ENCODE measurements at places on chromosomes 6 and 20.

- H3K4me3 ChIP-seq = no peak overlapping the region
- no peaks in the 10 kb centered on the region for H3K36me3 ChIP-seq
- H3K27ac ChIP-seq = no peak overlapping the region
Observed at GRCh38 chr20:63402860-63403220, 41.7 kb upstream of the CHRNA4 start.

DNA sequence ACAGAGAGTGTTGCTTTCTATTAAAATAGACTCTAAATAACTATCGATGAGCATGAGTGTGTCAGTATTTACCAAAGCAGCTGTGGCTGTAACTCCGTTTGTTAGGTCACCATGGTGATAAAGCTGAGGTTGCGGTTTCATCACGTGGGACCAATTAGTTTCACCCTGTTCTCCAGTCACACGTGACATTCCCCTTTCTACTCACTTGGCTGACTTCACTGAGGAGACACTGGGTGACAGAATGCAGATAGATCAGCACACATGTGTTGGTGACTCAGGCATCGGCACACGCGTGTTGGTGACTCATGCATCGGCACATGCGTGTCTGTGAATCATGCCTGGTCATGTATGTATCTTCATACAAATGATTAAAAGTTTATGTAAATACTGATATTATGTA is 285.4 kb downstream of the THBS2 start:
- no peaks in the 10 kb centered on the region for H3K36me3 ChIP-seq
- no peak overlapping the region for H3K4me3 ChIP-seq
- peak; percentile 50 for DNase-seq
- no peaks in the 10 kb centered on the region for H3K27me3 ChIP-seq
- H3K27ac ChIP-seq = peak overlapping the region; percentile 61

DNA sequence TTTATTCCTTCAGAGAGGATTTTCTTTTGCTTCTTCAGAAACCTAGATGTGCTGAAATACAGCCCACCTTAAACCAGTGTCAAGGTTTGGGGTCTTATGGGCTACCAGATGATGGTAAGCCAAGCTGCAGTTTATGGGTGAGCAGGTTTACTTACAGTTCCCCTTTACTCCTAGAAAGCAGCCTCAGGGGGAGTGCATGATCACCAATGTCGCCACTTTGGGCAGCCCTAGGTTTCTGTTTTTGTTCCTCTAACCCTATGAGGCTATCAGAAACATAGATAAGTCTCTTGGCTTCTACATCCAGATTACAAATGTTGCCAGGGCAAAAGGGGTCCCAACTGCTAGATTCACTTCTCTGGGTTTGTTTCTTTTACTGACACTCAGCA is 67.2 kb downstream of the TRIM27 start:
- DNase-seq = no peak
- H3K4me3 ChIP-seq = no peak overlapping the region
- no peaks in the 10 kb centered on the region for H3K27me3 ChIP-seq

GRCh38 chr6:11367638-11368199 is 135.3 kb upstream of the NEDD9 start:
- H3K36me3 ChIP-seq = no peaks in the 10 kb centered on the region
- H3K4me1 ChIP-seq = peaks cover 59% of the 10 kb centered on the region
- no peak overlapping the region for H3K4me3 ChIP-seq
- DNase-seq = peak; percentile 83

GRCh38 chr20:7378864-7379605 is 561.2 kb downstream of the HAO1 start:
- H3K27me3 ChIP-seq = no peaks in the 10 kb centered on the region
- no peak overlapping the region for H3K27ac ChIP-seq
- H3K4me3 ChIP-seq = no peak overlapping the region
- no peaks in the 10 kb centered on the region for H3K36me3 ChIP-seq
- DNase-seq = no peak

DNA sequence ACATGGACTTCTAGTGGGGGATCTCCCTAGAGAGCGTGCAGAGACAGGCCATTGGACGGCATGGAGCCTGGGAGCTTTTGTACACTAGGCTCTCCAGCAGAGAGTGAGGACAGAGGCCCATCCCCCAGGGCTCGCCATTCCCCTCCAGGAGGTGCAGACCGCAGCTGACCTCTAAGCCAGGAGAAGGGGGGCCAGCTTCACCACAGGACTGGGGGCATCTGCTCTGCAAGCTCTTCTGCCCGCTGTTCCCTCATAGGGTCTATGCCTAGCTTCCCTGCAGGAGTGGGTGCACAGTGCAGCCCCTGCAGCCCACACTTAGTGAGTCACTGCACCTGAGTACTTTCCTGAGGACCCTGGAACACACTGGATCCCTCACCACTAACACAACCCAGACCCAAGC is 94.4 kb downstream of the FHL5 start:
- no peaks in the 10 kb centered on the region for H3K27me3 ChIP-seq
- H3K36me3 ChIP-seq = no peaks in the 10 kb centered on the region
- DNase-seq = no peak
- H3K4me3 ChIP-seq = no peak overlapping the region
- 0 out of 2 replicates have a peak, but pooled peaks cover 3% of the 10 kb centered on the region for H3K4me1 ChIP-seq

GRCh38 chr6:151109869-151110575 is 129.7 kb upstream of the AKAP12 start:
- no peak overlapping the region for H3K4me3 ChIP-seq
- H3K36me3 ChIP-seq = no peaks in the 10 kb centered on the region
- no peak for DNase-seq

DNA sequence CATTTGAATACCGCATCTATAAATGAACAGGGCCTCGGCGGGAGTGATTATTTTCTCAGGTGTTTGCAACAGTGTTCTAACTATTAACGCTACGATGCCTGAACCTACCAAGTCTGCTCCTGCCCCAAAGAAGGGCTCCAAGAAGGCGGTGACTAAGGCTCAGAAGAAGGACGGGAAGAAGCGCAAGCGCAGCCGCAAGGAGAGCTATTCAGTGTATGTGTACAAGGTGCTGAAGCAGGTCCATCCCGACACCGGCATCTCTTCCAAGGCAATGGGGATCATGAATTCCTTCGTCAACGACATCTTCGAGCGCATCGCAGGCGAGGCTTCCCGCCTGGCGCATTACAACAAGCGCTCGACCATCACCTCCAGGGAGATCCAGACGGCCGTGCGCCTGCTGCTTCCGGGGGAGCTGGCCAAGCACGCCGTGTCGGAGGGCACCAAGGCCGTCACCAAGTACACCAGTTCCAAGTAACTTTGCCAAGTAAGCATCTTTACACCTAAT is 70.9 kb downstream of the HFE start:
- H3K36me3 ChIP-seq = no peaks in the 10 kb centered on the region
- H3K4me1 ChIP-seq = peaks cover 6% of the 10 kb centered on the region
- H3K27me3 ChIP-seq = no peaks in the 10 kb centered on the region
- peak overlapping the region; percentile 74 for H3K4me3 ChIP-seq

- H3K36me3 ChIP-seq = no peaks in the 10 kb centered on the region
- H3K4me1 ChIP-seq = peaks cover 14% of the 10 kb centered on the region
- H3K4me3 ChIP-seq = no peak overlapping the region
Observed at GRCh38 chr6:140537834-140538705, 1163.6 kb upstream of the CITED2 start.

DNA sequence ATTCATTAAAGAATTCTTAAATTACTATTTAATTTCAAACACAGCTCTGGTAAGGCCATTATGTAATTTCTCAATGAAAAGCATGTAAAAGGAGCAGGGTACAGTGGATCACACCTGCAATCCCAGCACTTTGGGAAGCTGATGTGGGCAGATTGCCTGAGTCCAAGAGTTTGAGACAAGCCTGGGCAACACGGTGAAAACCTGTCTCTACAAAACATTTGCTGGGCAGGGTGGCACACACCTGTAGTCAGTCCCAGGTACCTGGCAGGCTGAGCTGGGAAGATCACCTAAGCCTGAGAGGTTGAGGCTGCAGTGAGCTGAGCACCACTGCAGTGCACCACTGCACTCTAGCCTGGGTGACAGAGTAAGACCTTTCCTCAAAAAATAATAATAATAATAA is 37.4 kb downstream of the MDN1 start:
- H3K27me3 ChIP-seq = no peaks in the 10 kb centered on the region
- H3K4me3 ChIP-seq = no peak overlapping the region
- H3K36me3 ChIP-seq = peaks cover 5% of the 10 kb centered on the region

- no peak for DNase-seq
- H3K4me1 ChIP-seq = no peaks in the 10 kb centered on the region
- peaks cover 4% of the 10 kb centered on the region for H3K27me3 ChIP-seq
- H3K36me3 ChIP-seq = no peaks in the 10 kb centered on the region
- H3K4me3 ChIP-seq = no peak overlapping the region
Observed at GRCh38 chr20:61730631-61731362, 334.9 kb downstream of the TAF4 start.

DNA sequence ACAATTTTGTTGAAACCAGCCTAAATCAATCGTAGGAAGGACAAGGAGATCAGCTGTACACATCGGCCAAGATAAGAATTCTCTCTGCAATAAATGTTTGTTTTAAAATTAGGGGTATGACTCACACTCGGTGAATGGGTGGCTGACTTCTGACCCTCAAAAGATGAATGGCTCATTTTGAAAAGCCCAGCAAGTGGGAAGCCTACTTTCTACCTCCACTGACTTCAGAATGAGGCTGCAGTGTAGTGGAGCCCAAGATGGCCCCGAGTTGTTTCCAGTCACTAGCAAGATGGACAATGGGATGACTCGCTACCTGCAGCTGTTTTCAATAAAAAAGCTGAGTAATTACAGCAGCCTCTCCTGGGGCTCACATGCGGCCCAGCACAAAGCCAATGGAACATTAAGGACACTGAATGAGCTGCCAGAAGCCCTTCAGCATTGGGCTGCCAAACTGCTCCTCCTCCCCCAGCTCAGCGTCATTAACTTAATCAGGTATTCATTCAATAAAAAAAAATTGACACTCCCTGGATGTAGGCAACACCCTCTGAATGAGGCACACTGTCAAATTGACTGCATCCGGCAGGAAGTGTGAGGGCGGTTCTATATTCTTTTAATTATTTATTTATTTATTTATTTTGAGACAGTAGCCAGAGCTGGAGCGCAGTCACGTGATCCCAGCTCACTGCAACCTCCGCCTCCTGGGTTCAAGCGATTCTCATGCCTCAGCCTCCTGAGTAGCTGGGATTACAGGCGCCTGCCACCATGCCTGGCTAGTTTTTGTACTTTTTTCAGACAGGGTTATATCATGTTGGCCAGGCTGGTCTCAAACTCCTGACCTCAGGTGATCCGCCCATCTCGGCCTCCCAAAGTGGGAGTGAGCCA is 107.3 kb downstream of the GMPR start:
- no peaks in the 10 kb centered on the region for H3K36me3 ChIP-seq
- H3K4me1 ChIP-seq = peaks cover 12% of the 10 kb centered on the region
- DNase-seq = no peak
- H3K27ac ChIP-seq = no peak overlapping the region
- H3K4me3 ChIP-seq = no peak overlapping the region

- H3K4me3 ChIP-seq = no peak overlapping the region
- no peak for DNase-seq
- no peak overlapping the region for H3K27ac ChIP-seq
- no peaks in the 10 kb centered on the region for H3K27me3 ChIP-seq
- H3K36me3 ChIP-seq = no peaks in the 10 kb centered on the region
Observed at GRCh38 chr20:44176833-44177534, 10.0 kb downstream of the JPH2 start.

DNA sequence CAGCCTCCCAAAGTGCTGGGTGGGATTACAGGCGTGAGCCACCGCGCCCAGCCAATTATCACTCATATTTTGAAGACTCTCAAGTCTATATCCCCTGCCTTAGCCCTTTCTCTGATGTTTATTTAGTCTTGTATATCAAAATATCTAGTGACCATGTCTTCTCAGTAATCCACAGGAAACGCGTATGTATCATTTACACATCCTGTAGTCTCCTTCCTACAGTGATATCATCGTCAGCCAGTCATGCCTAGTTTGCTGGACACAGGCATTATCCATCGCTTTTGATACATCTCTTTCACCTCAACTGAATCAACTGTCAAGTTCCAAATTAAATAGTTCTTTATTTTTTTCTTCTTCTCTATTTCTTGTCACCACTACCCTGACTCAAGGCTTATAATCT is 223.7 kb downstream of the NKAIN2 start:
- H3K27me3 ChIP-seq = no peaks in the 10 kb centered on the region
- no peak for DNase-seq
- H3K4me1 ChIP-seq = no peaks in the 10 kb centered on the region
- no peak overlapping the region for H3K27ac ChIP-seq
- no peak overlapping the region for H3K4me3 ChIP-seq
- H3K36me3 ChIP-seq = no peaks in the 10 kb centered on the region

DNA sequence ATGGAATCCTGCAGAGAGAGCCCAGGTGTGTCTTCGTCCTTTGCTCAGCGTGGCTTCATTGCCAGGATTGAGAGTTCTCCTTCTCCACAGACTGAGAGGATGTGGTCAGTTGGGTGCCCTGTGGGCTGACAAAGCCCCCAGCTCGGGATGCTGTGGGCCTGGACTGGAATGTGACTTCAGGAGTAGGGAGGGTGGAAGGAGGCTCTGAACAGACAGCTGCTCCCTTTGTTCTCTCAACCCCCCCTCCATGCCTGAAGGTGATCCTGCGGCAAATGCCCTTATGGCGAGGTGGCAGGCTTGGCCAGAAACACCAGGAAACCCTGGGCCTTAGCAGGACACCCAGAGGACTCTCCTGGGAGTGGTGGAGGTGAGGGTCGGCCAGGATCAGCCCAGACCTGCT is 1.8 kb upstream of the CST5 start:
- no peak for DNase-seq
- no peak overlapping the region for H3K4me3 ChIP-seq
- no peaks in the 10 kb centered on the region for H3K36me3 ChIP-seq
- H3K27ac ChIP-seq = no peak overlapping the region
- no peaks in the 10 kb centered on the region for H3K27me3 ChIP-seq

GRCh38 chr20:44768256-44768655 is 22.6 kb downstream of the KCNK15 start:
- H3K4me3 ChIP-seq = no peak overlapping the region
- no peaks in the 10 kb centered on the region for H3K27me3 ChIP-seq
- DNase-seq = peak; percentile 34

GRCh38 chr6:154852687-154853086 is 119.5 kb downstream of the SCAF8 start:
- no peaks in the 10 kb centered on the region for H3K36me3 ChIP-seq
- peaks cover 5% of the 10 kb centered on the region for H3K4me1 ChIP-seq
- no peaks in the 10 kb centered on the region for H3K27me3 ChIP-seq
- peak overlapping the region; percentile 30 for H3K27ac ChIP-seq
- DNase-seq = no peak

GRCh38 chr6:28333599-28334018 is 2.3 kb downstream of the ZSCAN31 start:
- no peak for DNase-seq
- H3K27ac ChIP-seq = no peak overlapping the region
- H3K4me1 ChIP-seq = no peaks in the 10 kb centered on the region
- no peaks in the 10 kb centered on the region for H3K36me3 ChIP-seq
- no peaks in the 10 kb centered on the region for H3K27me3 ChIP-seq

GRCh38 chr6:99894815-99895214 is 99.2 kb downstream of the MCHR2 start:
- no peak for DNase-seq
- H3K4me1 ChIP-seq = no peaks in the 10 kb centered on the region
- no peaks in the 10 kb centered on the region for H3K36me3 ChIP-seq
- H3K4me3 ChIP-seq = no peak overlapping the region

Data from Caco-2 (cell line).